ENCODE measurements at places on chromosomes 7 and 10.

DNA sequence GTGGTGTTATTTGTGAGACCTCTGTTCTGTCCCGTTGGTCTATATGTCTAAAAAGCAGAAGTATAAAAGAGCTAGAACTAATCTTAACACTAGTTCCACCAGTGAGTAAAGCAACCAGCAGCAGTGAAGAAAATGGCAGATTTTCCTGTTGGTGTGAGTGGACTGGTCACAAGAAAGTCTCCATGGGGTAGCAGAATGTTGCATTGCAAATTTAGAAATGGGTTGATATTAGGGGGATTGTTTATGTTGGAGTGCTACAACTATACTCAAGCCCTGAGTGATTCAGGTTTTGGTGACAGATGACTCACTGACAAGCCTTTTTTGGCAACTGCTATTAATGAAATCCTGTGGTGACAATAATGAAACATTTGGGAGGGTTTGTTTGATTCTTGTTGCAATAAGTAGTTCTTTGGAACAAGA lies 5.6 kb downstream of the AVL9 start:
- H3K4me1 ChIP-seq, result no peaks in the 10 kb centered on the region
- H3K4me3 ChIP-seq, result no peak overlapping the region
- no peaks in the 10 kb centered on the region for H3K36me3 ChIP-seq
- DNase-seq, result no peak

DNA sequence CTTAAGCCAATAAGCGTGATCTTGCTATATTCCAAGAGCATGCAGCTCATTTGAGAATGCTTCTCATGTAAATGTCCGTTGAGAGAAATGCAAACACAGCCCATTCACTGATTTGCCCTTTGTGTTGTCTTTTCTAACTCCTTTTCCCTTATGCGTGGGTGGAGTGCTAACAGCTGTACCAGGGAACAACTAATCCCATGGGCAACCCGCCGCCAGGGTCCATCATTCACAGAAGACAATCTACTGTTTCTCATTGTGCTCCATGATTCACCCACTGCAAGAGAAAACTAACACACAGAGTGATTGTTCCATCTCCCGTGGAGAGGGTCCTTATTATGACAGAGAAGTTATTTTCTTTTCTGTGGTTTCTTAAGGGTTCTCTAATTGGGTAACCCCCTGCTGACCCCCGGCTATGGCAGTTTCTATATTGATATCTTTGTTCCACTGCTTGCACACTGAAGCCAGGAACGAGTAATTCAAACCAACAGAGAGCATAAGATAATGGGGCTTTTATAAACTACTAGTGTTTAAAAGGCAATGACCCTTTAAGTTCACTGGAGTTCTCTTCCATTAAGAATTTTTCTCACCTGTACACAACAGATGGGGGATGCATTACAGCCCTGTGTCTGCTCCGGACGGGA lies 298.7 kb downstream of the BAMBI start:
- H3K27ac ChIP-seq, result no peak overlapping the region
- H3K4me3 ChIP-seq, result no peak overlapping the region
- peaks cover 5% of the 10 kb centered on the region for H3K4me1 ChIP-seq
- DNase-seq, result no peak

DNA sequence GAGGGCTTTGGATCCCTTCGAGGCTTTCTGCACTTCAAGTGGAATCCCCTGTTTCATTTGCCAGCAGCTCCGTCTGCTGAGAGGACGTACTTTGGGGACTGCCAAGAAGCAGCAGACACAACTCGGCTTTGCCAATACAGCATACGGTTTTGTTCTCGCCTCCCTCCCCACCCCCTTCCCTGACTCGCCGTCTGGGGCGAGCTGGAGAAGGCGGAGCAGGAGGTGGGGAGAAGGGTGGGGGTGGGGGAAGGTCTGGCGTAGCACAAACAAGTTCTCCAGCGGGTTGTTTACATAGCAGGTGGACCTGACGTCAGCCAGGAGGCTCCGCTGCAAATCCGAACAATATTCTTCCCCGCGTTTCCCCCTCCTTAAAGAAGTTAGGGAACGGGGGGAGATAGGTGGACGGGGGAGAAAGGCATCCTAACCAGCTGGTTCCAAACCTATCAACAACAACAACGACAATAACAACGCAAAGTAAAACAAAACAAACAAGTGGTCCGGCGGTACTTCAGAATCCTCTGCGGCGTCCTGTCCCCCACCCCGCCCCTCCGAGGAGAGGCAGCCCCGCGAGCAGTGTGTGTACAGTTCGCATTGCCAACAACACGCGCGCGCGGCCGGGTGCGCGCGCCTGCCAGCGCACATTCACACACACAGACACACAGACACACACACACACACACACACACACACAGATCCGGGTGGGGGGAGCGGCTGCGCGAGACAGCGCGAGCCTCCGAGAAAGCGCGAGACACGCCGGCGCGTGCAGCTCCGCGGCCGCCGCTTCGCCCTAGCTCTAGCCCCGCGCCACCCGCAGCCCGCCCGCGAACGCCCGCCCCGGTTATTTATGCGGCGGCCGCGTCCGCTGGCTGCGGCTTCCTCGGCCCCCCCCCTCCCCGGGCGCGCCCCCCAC lies 167.0 kb upstream of the PPP1R3A start:
- no peaks in the 10 kb centered on the region for H3K36me3 ChIP-seq
- H3K27ac ChIP-seq, result no peak overlapping the region
- peaks cover 3% of the 10 kb centered on the region for H3K4me1 ChIP-seq

DNA sequence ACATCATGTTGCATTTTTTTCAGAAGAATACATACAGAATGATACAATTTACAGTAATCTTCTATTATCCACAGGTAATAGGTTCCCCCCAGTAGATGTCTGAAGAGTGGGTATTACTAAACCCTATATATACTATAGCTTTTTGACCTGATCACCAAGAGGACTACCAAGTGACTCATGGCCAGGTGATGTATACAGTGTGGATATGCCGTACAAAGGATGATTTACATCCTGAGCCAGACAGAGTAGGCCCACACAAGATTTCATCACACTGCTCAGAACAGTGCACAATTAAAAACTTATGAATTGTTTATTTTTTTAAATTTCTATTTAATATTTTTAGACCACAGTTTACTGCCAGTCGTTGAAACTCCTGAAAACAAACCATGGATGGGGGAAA lies 70.6 kb downstream of the STEAP1B start:
- no peak overlapping the region for H3K27ac ChIP-seq
- H3K27me3 ChIP-seq, result no peaks in the 10 kb centered on the region
- no peak for DNase-seq

DNA sequence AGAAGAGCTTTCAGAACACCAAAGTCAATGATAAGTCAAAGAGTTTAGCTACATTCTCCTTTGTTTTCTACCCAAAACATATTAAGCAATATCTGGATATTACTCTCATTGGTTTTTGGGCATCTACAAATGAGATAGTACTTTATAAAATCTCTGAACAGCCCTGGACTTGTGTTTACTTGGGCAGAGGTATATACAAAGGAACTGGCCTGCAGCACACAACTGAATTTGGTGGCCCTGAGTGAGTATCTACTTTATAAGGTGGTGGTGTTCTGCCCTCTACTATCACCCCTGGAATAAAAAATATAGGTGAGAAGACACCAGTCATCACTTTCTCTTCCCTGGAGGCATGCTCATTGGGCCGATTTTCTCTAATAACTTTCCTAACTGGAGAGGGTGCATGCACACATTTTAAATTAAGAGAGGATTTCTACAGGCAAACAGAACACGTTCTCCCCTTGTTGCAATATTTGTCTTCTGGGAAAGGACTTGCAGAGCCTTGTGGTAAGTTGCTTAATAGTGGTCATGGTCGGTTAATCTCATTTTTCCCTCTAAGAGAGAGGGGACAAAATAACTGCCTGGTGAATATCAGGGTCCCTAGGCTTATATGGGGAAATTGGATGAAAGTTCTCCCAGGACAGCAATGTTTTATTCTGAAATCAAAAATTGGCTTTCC lies 41.1 kb downstream of the OTUD1 start:
- no peaks in the 10 kb centered on the region for H3K27me3 ChIP-seq
- no peak overlapping the region for H3K4me3 ChIP-seq
- no peak for DNase-seq
- no peak overlapping the region for H3K27ac ChIP-seq

GRCh38 chr7:153354071-153354470 lies 594.5 kb downstream of the ACTR3B start:
- no peak overlapping the region for H3K4me3 ChIP-seq
- no peak for DNase-seq
- H3K4me1 ChIP-seq, result no peaks in the 10 kb centered on the region

- H3K4me3 ChIP-seq, result no peak overlapping the region
- DNase-seq, result peak; percentile 80
- H3K27me3 ChIP-seq, result no peaks in the 10 kb centered on the region
- H3K36me3 ChIP-seq, result no peaks in the 10 kb centered on the region
- no peaks in the 10 kb centered on the region for H3K4me1 ChIP-seq
These were observed 327.8 kb upstream of the C7orf33 start for GRCh38 chr7:148262721-148263229.

- no peaks in the 10 kb centered on the region for H3K36me3 ChIP-seq
- H3K4me1 ChIP-seq, result peaks cover 2% of the 10 kb centered on the region
- no peak for DNase-seq
- H3K4me3 ChIP-seq, result no peak overlapping the region
- no peaks in the 10 kb centered on the region for H3K27me3 ChIP-seq
- H3K27ac ChIP-seq, result no peak overlapping the region
These were observed 356.1 kb downstream of the ELMO1 start for GRCh38 chr7:37092548-37092947.

DNA sequence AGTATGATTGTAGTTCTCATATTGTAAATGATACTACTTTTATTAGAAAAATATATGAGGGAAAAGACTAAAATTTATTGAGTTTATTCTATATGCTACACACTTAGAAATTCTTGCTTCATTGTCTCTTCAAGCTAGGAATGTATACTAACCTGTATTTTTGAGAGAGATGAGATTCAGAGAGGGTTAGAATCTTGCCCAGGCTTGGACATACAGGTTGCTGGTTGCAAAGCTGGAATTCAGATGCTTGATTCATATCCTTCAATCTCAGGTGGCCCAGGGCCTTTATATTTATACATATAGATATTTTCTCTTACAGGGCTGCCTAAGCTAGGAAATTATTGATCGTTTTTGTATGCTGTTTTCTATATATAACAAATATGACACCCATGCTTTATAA lies 324.2 kb downstream of the CDK14 start:
- H3K27ac ChIP-seq, result no peak overlapping the region
- no peaks in the 10 kb centered on the region for H3K4me1 ChIP-seq
- no peak for DNase-seq
- H3K36me3 ChIP-seq, result no peaks in the 10 kb centered on the region
- H3K4me3 ChIP-seq, result no peak overlapping the region

- H3K27ac ChIP-seq, result no peak overlapping the region
- no peaks in the 10 kb centered on the region for H3K27me3 ChIP-seq
- H3K4me1 ChIP-seq, result no peaks in the 10 kb centered on the region
- no peak overlapping the region for H3K4me3 ChIP-seq
These were observed 71.9 kb downstream of the ELFN1 start for GRCh38 chr7:1741751-1742554.

- DNase-seq, result no peak
- H3K27ac ChIP-seq, result no peak overlapping the region
- no peaks in the 10 kb centered on the region for H3K27me3 ChIP-seq
- no peaks in the 10 kb centered on the region for H3K4me1 ChIP-seq
- H3K4me3 ChIP-seq, result no peak overlapping the region
These were observed 437.1 kb downstream of the LRMDA start for GRCh38 chr10:75868574-75868973.

GRCh38 chr10:92291921-92292845 lies 1.2 kb downstream of the MARCHF5 start:
- H3K27ac ChIP-seq, result no peak overlapping the region
- H3K27me3 ChIP-seq, result no peaks in the 10 kb centered on the region
- no peaks in the 10 kb centered on the region for H3K36me3 ChIP-seq
- DNase-seq, result no peak

GRCh38 chr7:151590071-151590849 lies 70.6 kb upstream of the RHEB start:
- H3K27me3 ChIP-seq, result no peaks in the 10 kb centered on the region
- H3K4me1 ChIP-seq, result no peaks in the 10 kb centered on the region
- DNase-seq, result no peak
- no peaks in the 10 kb centered on the region for H3K36me3 ChIP-seq
- H3K27ac ChIP-seq, result no peak overlapping the region

DNA sequence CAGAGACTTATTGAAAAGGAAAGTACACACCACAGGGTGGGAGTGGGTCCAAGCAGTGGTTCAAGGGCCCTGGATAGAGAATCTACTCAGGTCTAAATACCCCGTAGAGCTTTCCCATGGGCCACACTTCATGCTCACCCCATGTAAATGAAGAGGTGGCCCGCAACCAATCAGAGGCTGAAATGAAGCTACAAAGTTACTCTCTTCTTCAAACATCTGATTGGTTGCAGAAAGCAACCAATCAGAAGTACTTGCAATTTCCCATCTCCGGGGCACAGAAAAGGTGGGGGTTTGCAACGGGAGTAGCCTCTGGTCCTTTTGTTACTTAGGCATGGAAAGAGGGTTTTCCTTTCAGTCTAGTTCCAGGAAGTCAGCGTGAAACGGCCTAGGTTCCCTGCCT lies 15.2 kb upstream of the GALNTL5 start:
- no peak overlapping the region for H3K27ac ChIP-seq
- no peaks in the 10 kb centered on the region for H3K4me1 ChIP-seq
- H3K36me3 ChIP-seq, result no peaks in the 10 kb centered on the region
- no peak overlapping the region for H3K4me3 ChIP-seq
- no peaks in the 10 kb centered on the region for H3K27me3 ChIP-seq

DNA sequence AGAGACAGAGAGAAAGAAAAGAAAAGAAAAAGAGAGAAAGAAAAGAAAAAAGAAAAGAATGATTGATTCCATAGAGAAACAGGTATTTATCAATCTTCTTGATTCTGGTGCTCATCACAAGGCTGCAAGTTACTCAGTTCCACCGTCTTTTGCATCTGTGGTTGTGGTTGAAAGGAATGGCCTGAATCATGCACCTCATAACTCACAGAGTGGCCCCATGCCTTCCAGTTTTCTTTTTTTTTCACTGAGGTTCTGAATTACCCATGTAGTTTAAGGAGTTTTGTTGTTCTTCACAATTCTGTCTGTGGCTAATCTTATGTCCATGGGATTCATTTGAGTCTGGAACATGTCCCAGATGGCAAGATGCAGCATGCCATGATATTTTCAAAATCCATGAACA lies 156.0 kb downstream of the ZNF33B start:
- no peak overlapping the region for H3K27ac ChIP-seq
- H3K36me3 ChIP-seq, result no peaks in the 10 kb centered on the region
- H3K27me3 ChIP-seq, result no peaks in the 10 kb centered on the region
- H3K4me3 ChIP-seq, result no peak overlapping the region

DNA sequence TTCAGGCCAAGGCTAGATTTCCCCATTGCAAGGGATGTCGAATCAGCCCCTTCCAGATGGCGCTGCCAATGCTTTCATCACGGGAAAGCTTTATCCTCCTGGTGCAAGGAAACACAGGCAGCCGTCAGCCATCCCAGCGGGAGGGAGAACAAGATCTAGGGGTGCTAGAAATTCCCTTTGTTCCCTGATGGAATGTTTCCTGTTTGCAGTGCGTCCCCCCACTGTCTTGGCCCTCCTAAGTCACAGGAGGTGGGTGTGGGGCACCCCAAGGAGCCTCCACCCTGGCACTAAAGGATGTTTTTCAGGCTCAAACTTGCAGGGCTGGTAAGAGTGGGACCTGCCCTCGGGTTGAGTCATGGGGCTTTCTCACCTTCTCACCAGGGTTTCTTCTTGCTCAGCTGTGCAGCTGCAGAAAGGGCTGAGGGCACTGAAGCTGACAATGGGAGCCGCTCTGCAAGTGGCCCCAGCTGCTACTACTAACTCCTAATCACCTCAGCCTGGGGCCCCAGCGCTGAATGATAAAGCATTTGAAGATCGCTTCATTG lies 103.6 kb downstream of the PRPF18 start:
- DNase-seq, result no peak
- peaks cover 5% of the 10 kb centered on the region for H3K36me3 ChIP-seq
- H3K27ac ChIP-seq, result no peak overlapping the region
- H3K4me3 ChIP-seq, result no peak overlapping the region
